ENCODE measurements at places on chromosomes 4 and X. TPM values are rescaled to one million over a fixed set of nuclear protein-coding genes. Genes with fewer than 3 reads are reported as not detected.

GRCh38 chr4:8705161-8706145 lies 112.9 kb downstream of the CPZ start:
- DNase-seq, result no peak

GRCh38 chr4:78772526-78773091 lies 3.5 kb upstream of the BMP2K start:
- no peak for DNase-seq

GRCh38 chr4:109185548-109185947 lies 116.9 kb downstream of the COL25A1 start:
- DNase-seq, result no peak

DNA sequence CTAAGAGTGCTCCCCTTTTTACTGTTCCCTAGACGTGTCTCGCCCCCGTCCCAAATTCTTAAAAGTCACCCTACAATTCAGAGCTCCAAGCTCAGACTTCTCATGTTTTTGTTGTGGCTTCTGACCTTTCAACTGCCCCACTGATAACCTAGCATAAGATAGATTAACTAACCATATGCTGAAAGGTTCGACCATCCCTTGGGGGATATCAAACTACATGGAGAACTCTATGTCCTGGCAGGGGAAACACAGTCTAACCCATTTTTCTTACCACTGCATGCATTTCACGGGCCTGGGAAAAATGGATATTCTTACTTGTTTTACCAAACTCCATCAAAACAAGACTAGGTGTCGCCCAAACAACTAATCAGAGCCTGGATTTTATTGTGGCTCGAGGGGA lies 236.4 kb upstream of the MID1 start:
- DNase-seq, result no peak

DNA sequence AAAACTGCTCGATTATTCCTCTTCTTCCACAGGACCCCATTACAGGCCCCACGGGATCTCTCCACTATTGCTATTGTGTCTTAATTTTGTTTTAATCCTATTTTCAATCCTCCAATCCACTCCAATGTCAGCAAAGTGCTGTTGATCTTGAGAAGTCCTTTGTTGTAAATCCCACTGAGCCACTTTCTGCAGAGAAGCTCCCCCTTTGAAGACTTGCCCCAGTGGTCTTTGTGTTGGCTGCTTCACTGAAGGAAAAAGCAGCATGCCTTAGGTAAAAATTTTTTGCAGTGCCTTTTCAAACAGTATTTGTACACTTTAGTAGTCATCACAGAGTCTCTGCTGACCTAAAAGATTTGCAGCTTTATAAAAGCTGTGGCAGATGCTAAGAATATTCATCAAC lies 252.0 kb upstream of the SLC7A11 start:
- DNase-seq, result no peak

DNA sequence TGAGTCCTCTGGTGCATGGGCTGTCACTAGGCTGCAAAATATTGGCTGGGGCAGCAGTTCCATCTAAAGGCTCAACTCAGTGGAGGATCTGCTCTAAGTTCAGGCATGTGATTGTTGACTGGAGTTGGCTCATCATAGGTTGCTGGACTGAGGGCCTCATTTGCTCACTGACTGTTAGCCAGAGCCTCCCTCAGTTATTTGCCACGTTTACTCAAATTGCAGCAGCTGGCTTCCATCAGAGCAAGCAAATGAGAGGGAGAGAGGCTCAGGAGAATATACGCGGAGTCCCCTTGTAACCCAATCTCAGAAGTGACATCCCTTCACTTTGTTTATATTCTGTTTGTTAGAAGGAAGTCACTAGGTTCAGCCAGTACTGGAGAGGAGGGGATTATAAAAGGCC lies 54.1 kb downstream of the BMP3 start:
- no peak for DNase-seq

GRCh38 chr4:133588306-133588705 lies 439.2 kb downstream of the PCDH10 start:
- DNase-seq, result no peak

DNA sequence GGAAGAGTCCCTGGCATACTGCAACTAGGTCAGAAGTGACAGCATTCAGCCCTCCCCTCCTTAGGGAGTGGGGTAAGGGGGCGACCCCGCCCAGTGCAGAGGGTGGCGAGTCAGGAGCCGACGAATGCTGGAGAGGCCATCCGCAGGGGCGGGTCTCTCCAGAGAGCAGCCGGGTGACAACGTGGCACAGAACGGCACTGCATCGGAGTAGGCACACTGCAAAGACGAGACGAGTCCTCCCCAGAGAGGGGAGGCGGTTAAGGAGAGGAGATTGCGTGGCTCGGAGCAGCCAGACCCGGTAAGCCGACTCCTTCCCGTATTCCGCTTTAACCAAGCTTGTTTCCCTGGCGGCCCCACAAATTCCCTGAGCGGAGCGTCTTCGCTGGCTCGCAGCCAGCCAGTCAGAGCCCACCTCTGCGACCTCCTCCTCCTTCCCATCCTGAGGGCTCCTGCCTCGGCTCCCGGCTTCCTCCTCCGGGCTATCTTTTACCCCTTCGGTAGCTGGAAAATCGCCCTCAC lies 54.9 kb downstream of the LINC00632 start:
- peak; percentile 17 for DNase-seq

- DNase-seq, result peak; percentile 52
Observed at GRCh38 chrX:154799556-154800348, 5.5 kb downstream of the MPP1 start.

DNA sequence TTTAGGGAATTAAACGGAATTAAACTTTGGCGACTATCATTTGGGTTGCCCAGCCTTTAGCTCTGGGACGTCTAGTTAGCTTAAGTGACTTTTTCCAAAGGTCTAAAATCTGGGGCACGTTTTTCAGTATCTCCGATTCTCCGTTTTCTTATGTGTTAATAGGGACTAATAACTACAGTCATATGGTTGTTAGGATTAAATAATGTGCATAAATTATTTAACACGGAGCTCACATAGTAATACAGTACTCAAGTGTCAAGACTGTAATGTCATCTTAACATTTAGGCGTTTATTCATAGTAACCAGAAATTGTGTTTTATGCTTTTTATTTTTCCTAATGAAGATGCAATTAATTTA lies 466 bp upstream of the CCNA2 start:
- DNase-seq, result no peak

DNA sequence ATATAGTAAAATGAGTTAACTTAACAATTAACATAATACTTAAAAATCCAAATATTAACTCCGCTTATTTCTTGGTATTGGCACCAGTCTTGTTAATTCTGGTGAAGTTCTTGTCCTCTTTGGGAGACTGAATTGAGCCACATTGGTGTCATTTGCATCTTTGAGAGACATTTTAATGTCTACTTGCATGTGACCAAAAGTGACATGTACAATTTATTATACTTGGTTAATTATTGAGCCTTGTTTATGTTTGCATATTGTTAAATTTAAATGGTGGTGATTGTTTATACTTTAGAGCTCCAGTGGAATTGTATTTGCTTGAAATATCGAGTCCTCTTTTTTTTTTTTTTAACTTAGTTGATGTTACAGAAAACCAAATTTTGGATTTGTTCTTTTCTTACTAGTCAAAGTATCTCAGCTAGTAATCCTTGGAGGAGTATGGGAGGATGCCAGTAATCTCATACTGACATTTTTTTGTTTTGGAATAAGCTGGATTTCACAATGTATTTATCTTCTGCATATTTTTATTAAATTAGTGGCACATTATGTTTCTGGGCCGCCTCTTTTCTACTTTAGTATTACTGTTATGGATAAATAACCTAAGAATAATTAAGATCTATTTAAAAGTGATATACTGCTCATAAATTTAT lies 3.9 kb downstream of the SPCS3 start:
- DNase-seq, result no peak

DNA sequence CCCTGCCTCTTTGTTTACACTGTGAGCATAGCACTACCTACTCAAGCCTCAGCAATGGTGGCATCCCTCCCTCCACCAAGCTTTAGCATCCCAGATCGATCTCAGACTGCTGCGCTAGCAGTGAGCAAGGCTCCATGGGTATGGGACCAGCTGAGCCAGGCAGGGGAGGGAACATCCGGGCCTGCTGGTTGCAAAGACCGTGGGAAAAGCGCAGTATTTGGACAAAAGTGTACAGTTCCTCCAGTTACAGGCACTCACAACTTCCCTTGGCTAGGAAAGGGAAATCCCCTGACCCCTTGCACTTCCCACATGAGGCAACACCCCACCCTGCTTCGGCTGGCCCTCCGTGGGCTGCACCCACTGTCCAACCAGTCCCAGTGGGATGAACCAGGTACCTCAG lies 26.5 kb downstream of the EGF start:
- DNase-seq, result no peak

Gene DRD5
- not detected for total RNA-seq

Gene SMS
- total RNA-seq, result 35.7 TPM

Gene PAK3
- total RNA-seq, result 10.7 TPM

Gene GAGE13
- 5.1 TPM for total RNA-seq

Gene MCUB
- 20.1 TPM for total RNA-seq

Data from testis (tissue), 5 donors.